ENCODE measurements at places on chromosomes 1 and 21. TPM values are rescaled to one million over a fixed set of nuclear protein-coding genes. Genes with fewer than 3 reads are reported as not detected.

GRCh38 chr1:30641572-30642353, 81.6 kb downstream of the MATN1 start:
- H3K27me3 ChIP-seq = peaks cover 16% of the 10 kb centered on the region
- H3K27ac ChIP-seq = no peak overlapping the region
- no peaks in the 10 kb centered on the region for H3K4me1 ChIP-seq
- no peak for DNase-seq
- H3K4me3 ChIP-seq = no peak overlapping the region

B4GALT3 gene
- 40.8 TPM for total RNA-seq

- H3K27me3 ChIP-seq = no peaks in the 10 kb centered on the region
- no peak for DNase-seq
- H3K36me3 ChIP-seq = no peaks in the 10 kb centered on the region
- H3K27ac ChIP-seq = peak overlapping the region; percentile 38
- peaks cover 31% of the 10 kb centered on the region for H3K4me1 ChIP-seq
- H3K4me3 ChIP-seq = peak overlapping the region; percentile 11
Observed at GRCh38 chr1:89310505-89310904, 37.8 kb upstream of the GBP5 start.

RSPH1 gene
- 0.38 TPM for total RNA-seq

DNA sequence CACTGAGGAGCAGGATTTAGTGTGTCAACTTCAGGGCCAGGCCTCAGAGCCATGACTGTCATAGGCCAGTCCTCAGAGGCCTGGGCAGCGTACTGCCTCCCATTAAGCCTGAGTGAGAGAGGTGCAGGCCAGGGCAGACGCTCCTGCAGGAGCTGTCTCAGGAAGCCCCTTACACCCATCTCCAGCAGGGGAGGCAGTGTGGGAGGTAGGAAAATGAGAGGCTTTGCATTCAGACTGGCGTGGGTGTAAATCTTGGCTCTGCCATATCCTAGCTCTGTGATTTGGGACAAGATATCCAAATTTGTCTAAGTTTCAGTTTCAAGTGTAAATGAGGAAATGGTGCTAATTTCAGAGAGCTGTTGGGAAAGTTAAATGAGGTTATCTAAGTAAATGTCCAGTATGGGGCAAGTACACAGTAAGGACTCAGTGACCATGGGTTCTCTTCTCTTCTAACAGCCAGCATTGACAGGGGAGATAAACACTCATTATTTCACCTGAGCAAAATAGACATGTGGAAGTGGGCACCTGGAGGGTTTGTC, 184.1 kb downstream of the ZSCAN20 start:
- H3K4me3 ChIP-seq = no peak overlapping the region
- H3K27ac ChIP-seq = no peak overlapping the region
- H3K27me3 ChIP-seq = no peaks in the 10 kb centered on the region
- no peak for DNase-seq
- H3K4me1 ChIP-seq = no peaks in the 10 kb centered on the region
- H3K36me3 ChIP-seq = no peaks in the 10 kb centered on the region
